ENCODE measurements at places on chromosomes 6 and 20.

GRCh38 chr6:166087852-166088251, 79.8 kb downstream of the TBXT start:
- no peak for DNase-seq

GRCh38 chr6:155628306-155628705, 172.7 kb upstream of the NOX3 start:
- peak; percentile 5 for DNase-seq

DNA sequence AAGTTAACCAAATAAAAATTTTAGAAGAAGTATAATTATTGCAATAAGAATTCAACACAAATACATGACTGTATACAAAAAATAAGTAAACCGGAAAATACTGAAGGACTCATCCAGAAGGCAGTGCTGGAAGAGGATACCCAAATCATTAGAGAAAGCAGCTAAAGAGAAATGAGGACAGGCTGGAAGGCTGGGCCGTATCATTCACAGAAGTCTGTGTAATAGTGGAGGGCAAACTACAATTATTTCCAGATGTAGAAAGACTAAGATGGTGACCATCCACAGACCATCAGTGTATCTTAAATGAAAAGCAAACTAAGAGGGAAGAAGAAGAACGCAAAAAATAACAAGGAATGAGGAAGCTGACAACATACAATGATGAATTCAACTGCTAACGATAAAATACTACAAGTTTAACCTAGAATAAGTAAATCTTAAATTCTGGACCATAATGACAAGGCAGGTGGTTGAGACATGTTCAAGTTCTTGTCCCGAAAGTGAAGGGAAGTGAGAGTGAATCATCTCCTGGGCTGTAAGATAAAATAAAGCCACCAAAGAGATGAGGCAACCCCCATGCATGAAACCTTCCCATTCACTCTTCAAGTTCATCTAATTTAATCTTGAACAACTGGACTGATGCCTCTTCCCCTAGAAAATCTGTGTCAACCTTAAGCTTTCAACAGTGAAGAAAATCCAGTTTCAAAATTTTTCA, 71.5 kb downstream of the SLC23A2 start:
- DNase-seq = no peak

DNA sequence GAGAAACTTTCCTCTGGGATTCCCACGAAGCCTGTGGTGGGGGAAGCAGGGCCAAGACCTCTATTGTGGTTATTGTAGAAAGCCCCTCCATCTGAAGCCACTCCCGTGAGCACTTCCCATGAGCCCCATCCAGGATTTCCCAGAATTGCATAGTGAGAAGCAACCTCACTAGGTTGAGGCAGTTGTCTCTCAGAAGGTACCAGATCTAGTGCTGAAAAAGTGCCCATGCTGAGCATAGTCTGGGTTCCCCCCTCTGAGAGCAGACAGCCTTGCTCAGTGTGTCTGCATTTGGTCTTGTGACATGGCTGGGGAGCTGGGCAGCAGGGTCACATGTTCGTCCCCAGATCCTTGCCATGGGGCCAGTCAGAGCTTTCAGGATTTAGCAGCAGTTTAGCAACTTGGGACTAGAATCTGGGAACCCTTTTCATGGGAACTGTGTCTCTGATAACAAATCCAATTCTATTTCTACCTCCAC, 38.6 kb downstream of the SLC9A8 start:
- DNase-seq = no peak

DNA sequence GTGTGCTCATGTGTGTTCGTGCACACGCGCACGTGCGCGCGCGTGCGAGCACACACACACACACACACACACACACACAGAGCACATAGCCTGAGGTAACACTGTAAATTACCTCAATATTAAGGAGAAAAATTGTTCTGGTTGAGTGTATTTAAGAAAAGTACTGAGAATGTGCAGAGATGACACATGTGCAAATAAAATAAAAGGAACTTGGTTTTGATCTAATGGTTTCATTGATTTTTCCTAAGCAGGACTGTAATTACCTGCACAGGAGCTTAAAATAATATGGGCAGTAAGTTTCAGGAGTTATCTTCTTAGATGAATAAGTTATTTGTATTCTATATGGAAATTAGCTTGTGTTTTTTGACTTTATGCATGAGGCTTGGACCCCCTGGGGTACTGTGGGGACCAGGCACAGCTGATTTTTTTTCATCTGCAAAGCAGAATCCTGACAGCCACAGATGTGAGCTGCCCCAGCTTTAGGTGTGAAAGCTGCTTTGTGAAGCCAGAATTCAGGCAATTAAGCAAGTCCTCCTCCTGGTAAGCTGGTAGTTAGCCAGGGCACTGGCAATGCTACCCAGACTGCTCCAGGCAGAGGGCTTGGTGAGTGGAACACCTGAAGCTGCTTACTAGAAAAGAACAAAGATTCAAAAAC, 1040.6 kb upstream of the CITED2 start:
- DNase-seq = no peak

DNA sequence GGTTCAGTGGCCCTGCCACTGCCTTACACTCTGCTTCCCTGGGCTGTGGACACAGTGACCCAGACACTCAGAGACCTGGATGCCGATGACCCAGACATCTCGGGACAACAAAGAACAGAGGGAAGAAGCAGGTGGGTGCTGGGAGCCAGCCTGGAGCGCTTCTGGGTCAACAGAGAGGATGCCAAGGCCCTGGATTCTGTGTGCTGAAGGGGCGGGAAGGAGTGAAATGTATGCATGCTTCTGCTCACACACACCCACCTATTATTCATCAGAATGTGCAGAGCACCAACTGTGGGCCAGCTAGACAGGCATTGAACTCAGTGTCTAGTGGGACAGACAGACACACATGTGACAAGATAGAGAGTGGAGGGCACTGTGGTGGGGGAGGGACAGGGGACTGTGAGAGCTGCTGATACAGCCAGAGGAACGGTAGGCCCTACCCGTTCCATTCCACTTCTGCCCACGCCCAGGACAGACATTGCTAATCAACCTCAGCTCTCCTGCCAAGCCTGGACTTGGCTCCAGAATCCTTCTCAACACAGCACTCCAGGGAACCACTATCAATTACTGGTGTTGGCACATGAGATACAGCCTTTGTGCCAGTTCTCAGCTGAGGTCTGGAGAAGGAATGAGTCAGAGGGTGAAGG, 20.2 kb downstream of the KCNK15 start:
- no peak for DNase-seq

DNA sequence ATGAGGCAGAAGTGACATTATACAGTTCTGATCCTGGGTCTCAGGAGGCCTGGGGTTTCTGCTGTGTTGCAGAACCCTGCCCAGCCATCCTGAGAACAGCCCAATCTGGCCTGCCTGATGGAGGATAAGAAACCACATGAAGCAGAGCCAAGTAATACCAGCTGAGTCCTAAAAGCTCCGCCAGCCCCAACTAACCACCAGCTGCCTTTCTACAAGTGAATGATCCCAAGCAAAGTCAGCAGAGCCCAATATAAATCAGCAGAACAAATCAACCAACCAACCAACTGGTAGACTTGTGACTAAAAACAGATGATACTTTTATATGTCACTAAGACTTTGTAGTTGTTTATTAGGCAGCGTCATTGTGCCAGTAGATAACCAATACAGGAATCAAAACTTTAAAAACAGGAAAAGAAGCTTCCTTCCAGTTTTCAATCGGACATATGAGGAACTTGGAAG, 52.1 kb downstream of the SNX5 start:
- no peak for DNase-seq

DNA sequence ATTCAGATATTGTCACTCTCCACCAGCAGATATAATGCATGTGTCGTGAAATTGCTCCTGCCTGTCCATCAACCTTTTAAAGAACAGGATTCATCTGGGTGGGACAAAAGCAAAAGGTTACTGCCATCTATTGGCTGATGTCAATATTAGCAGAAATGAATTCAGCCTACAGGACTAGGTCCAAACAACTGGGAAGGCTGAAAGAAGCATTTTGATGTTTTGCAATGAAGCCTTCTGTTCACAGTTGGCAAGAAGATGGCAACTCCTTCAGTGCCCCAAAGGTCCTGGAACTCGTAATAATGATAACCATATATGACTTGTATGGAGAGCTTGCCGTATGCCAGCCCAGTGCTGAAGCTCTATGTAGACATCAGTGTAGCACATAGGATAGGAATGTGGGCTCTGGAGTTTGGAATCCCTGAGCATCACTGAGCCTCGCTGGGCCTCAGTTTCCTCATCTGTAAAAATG, 7.5 kb downstream of the BCAS1 start:
- no peak for DNase-seq

- no peak for DNase-seq
Measured at GRCh38 chr6:124963416-124963785, 1.2 kb downstream of the RNF217 start.

GRCh38 chr6:148996815-148997214, 250.0 kb downstream of the UST start:
- DNase-seq = no peak

- no peak for DNase-seq
Measured at GRCh38 chr20:44702776-44703175, 12.4 kb upstream of the CCN5 start.

DNA sequence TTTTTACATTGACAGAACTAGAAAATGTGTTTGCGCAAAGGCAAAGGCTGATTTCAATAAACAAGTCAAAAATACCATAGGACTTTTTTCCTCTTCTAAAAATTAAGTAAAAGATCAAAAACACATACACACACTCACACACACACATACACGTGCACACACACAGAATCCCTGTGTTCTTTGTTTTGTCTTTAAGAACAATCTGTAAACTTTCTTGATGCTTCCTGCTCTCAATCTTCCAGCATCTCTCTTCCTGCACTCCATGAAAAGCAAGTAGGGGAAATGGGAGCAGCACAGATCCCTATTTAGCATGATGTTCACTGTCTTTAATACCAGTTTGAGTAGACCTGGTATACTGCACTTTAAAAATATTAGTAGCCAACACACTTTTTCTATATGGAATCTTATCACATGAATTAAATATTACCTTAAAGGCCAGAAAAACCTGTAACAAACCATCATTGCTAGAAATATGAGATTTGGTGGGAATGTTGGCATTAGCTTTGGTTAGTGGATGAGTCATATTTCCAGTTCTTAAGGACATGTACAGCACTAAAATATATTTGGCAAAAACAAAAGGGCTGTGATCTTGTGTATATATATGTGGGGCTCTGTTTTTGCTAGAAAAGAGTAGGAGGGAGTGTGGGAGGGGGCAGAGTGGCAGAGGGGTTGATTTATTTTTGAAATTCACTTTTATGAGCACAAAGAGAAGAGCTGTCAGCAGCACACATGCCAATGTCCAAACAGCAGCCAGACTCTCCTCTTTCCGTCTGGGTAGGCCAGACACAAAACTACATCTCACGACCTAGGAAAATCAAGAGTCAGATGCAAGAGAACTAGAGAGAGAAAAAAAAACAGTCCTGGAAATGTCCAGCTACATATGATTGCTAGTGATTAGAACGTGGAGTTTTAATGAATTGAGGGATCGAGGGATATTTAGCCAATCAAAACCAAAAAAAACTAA, 4.6 kb downstream of the PTPRK start:
- no peak for DNase-seq

GRCh38 chr20:62482146-62482809, 6.5 kb upstream of the GATA5 start:
- no peak for DNase-seq

- DNase-seq = no peak
Measured at GRCh38 chr6:159483259-159483658, 209.8 kb downstream of the SOD2 start.

GRCh38 chr6:159440911-159441703, 251.9 kb downstream of the SOD2 start:
- no peak for DNase-seq

GRCh38 chr6:110085285-110085684, 94.2 kb downstream of the WASF1 start:
- DNase-seq = no peak

DNA sequence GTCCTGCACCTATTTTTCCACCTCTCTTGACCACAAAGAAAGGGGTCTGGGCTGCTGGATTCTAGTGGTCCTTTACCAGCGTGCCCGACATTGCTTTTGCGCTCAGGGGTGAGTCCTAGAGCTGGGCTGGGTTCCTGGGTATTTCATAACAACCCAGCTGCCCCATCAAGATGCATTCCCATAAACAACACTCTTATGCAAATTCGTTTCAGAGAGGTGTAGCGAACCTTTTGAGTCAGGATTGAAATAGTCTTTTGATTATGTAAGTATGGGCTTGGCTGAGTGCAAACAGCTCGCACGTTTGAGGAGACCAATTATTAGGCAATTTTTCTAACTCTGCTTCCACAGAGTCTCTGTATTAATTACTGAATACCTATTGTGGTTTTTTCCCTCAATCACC, 13.7 kb downstream of the ACOT13 start:
- DNase-seq = no peak

DNA sequence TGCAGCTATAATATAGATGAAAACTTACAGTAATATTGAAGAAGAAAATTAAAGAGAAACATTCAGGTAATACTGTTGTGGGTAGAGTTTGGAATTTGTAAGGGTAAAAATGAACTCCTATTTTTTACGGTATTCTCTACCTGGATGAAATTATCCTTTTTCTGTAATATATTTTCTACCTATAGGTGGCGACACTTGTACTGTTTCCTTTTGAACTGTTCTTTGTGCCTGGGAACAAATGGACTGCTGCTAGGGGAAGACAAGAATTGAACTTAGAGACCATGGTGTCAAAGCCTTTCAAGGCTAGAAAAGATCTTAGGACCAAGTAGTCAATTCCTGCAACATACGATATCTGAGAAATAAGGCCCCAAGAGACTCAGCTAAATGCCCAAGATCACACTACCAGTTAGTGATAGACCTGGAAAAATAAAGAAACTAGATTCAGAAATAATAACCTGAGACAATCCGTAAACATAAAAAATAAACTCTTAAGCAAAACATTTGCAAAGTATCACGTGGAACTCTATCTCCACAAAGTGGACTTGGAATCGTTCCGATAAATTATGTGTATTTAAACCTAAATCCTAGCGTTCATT, 383.8 kb downstream of the TFAP2A start:
- DNase-seq = no peak

GRCh38 chr6:12546410-12547002, 170.1 kb upstream of the PHACTR1 start:
- no peak for DNase-seq

GRCh38 chr20:43843096-43843964, 71.3 kb upstream of the TOX2 start:
- DNase-seq = no peak

DNA sequence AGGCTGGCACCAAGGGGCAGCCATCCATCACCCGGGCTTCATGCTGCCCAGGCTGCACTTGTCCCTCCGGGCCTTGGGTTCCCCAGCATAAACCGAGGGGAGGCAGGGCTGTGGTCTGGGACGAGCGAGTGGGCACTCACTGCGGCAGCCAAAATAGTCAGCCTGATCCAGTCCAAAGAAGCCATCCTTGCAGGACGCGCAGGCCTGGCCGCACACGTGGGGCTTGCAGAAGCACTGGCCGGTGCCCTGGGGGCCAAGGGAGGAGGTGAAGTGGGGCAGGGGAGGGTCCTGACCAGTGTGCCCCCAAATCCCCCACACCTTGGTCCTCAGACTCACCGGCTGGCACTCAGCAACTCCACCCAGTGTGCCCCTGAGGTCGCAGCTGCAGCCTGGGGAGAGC, 32.1 kb downstream of the ADRM1 start:
- DNase-seq = no peak

DNA sequence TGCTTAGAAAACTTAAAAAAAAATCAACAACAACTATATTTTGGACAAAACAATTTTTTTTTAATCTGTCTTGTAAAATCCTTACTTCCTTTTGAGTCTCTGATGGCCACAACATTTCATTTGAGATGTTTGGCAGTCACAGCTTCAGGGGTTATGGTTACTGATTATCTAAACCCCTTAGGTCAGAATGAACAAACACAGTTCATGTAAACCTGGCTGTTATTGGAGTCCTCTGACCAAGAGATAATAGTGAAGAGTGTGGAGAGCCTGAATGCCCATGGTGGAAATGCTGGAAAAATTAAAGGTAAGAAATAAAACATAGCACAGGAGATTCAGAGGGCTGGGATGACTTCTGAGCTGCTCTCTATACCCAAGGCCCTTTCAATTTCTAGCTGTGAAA, 38.2 kb downstream of the TMX4 start:
- no peak for DNase-seq

Measured in stimulated activated CD4-positive, alpha-beta T cell treated with anti-CD3 and anti-CD28 coated beads, TNF-alpha, amount 100 ng/mL, for 24 hours (primary cell).